ENCODE measurements at places on chromosomes 7 and 10.

GRCh38 chr10:84626397-84627087 lies 298.2 kb downstream of the CCSER2 start:
- no peak for DNase-seq

GRCh38 chr10:132865171-132865631 lies 77.2 kb downstream of the CFAP46 start:
- no peak for DNase-seq

GRCh38 chr7:68407460-68407859 lies 1190.8 kb upstream of the AUTS2 start:
- no peak for DNase-seq

DNA sequence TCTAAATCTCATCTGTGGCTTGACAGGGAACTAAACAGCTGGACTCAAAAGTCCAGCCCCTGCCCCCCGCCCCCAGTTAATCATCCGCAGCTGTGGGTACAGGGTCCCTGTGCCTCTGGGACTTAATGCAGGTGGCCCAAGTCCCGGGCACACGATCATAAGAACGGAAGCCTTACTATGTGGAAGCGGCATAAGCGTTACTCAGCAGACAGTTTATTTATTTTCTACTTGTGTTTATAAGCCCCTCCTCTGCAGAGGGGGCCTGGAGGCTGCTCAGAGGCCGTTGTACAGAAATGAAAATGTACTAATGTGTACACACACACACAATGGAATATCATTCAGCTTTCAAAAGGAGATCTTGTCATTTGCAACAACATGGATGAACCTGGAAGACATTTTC lies 158.0 kb upstream of the TNS3 start:
- no peak for DNase-seq

DNA sequence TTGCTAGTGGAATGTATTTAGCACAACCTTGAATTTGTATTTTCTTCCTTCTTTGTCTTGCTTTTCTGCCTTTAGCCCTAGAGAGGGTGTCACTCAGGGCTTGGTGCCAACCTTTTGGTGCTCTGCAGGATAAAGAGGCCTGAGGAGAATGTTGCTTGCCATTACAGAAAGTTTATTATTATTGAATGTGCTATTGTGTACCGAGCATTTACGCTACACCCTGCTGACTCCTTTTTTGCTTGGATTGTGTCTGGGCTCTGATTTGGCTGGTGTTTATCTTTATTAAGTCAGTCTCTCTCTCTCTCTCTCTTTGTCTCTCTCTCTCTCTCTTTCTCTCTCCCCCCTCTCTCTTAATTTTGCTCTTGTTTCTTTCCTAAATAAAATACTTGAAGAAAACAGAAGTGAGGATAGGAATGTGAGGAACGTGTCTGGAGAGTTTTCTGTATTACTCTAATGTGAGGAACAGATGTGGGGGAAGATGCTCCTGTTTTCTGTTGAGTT lies 284.4 kb upstream of the PHYHIPL start:
- no peak for DNase-seq

- no peak for DNase-seq
Measured at GRCh38 chr7:33722383-33723101, 182.8 kb upstream of the BMPER start.

DNA sequence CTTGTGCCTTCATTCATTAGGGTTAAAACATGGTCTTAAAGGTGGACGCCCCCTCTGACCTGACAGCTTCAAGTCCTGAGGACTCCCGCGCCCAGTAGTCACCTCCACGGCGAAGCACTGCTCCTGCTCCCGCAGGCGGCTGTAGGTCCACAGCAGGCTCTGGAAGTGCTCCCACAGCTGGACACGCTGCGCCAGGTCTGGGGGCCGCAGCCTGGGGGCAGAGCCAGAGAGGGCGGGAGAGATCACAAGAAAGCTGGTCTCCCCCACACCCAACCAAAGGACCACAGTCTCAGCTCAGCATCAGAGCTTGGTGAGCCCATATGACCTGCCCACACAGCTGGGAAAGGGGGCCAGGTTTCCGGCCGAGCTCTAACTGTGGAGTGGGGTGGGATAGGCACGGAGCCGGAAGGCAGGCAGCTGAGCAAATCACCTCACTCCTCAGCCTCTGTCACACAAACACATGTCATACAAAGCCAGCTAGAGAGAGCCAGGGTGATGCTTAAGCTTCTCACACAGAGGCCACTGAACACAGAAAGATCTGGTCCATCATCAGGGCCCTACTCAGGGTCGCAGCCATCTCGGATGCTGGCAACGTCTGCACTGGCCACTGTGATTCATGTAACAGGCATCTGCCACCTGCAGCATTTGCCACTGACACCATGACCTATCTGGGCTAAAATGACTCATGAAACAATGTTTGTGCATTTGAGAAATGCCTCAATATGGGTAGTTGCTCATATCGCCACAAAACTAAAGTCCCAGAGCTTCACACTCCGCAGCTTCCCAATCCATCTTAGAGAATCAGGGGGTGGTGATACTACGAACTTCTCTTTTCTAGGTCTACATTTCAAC lies 12.6 kb downstream of the HPS1 start:
- DNase-seq, result no peak

GRCh38 chr7:134804351-134804750 lies 24.9 kb downstream of the CALD1 start:
- no peak for DNase-seq

DNA sequence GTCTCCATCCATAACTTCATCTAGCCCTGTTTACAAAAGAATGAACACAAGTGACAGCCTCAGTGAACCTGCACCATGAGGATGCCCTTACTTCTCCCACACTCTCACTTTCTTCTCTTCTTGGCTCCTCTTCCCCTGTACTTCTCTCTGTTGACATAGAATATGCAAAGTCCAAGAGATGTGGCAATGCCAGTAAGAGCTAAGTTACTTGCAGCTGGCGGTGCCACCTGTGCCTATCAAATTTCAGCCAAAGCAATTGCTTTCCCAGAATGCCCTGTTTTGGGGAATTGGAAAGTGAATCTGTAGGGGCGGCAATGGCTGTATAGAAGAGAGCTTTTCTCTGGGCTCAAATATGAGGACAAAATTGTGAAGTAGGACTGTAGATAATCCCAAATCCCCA lies 557.8 kb downstream of the AUTS2 start:
- no peak for DNase-seq

DNA sequence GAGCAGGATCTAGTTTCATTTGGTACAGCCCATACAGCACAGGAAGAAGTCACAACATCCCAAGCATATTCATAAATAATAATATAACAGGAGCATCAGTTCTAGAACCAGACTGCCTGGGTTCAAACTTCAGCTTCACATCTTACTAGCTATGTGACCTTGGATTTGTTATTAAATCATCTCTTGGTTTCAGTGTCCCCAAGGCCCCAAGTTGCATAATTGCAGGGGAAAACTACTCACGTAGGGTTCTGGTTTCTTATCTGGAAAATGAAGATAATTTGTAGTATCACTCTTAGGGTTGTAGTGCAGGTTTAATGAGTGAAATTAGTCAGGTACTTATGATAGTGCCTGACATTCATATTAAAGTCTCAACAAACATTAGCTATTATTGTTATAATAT lies 5.5 kb upstream of the IQUB start:
- DNase-seq, result no peak

DNA sequence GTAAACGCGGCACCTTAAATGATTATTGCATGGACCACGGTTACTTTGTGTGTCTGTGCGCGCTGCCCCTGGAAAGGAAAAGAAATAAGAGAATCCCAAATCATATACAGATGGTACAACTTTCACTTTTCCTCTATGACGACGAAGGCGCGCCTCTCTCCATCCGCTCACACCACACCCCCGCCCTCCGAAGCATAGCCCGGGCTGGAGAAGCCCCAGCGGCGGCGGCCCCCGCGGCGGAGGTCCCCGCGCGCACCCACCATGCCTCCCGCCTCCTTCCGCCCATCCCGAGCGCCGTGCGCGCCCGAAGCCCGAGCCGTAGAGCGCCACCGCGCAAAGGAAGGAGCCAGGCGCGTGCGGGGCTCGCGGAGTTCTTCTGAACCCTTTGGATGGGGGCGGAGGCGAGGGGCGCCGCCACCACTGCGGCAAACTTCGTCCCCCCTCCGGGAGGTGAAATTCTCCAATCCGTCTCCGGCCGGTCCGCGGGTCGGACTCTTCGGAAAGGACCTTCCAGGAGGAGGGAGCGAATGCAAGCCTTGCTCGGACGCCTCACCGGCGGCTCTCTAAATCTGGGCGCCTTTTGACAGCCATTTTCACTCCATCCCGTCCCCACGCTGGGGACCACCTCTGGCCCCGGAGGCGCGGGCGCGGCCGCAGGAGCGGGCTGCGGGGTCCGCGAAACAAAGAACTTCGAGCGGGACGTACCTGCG lies 588 bp downstream of the GLI3 start:
- DNase-seq, result peak; percentile 30

DNA sequence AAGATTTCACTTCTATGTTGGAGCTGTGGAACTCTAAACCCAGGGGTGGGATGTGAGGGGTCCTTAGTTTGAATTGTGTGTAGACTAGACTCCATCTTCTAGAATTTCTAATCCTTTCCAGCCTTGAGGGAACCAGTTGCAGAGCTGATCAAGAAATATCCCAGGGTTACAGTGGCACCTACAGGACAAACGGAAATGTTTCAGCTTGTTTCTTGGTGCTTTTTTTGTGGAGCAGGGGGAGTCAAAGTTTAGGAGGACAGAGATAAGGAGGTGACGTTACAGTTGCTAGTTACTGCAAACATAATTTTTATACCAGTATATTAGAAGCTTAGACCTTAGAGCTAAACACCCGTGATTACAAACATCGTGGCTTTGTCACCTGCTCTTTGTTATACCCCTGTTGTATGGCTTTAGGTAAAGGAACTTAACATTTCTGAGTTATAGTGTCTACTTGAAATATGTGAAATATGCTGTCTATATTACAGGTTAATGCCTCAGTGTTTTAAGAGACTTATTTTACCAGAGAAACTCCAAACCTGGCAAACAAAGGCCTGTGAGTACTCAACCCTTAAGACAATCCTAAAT lies 84.5 kb upstream of the DYNC1I1 start:
- DNase-seq, result peak; percentile 11

DNA sequence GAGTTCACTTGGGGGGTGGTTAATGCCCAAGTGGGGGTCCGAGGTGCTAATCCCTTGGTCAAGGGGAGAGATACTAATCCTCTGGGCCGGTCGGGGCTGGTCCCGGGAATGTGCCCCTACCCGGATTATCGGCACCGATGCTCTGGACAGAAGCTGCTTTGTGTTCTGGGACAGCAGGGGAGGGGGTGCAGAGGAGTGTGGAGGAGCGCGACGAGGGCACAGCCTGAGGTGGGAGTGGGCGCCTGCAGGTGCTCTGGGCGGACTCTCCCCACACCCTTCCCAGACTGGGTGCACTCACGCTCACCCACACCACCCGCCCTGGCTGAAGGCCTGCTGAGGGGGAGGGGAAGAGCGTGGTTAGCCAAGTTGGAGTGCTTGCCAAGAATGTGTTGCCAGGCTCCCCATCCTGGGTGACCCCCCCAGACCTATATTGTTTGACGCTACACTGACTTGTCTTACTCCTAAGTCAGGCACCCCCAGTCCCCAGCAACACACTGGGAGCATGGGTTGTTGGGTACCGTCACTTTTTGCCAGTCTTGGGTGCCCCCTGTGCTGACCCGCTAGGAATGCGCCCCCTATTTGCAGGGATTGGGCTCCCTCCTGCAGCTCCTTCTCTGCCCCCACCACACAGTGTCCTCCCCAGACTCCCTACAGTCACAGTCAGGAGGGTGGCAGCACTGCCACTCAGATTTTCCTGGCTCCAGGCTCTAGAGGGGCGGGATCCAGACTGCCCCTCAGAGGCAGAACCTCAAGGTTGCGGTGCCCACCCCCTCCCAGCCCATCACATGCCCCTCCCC lies 1.2 kb downstream of the SLC4A2 start:
- no peak for DNase-seq

- DNase-seq, result no peak
Measured at GRCh38 chr10:3148994-3149393, 23.6 kb downstream of the PITRM1 start.

DNA sequence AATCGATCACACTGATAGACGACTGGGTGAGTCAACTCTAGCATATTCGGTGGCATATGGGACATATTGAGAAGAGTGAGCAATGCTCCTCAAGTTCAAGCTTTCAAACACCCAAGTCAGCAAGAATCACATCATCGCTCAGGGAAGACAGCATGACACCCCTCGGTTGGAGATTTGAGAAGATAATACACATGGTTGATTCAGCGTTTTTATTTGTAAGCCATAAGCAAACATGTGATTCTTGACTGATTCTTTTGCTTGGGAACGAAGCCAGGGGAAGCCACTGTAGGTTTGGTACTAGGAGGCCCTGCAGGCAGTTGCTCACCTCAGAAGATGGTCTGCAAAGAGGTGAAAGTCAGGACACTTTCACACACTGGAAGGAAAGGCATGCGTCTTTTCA lies 12.6 kb downstream of the UCMA start:
- DNase-seq, result no peak

DNA sequence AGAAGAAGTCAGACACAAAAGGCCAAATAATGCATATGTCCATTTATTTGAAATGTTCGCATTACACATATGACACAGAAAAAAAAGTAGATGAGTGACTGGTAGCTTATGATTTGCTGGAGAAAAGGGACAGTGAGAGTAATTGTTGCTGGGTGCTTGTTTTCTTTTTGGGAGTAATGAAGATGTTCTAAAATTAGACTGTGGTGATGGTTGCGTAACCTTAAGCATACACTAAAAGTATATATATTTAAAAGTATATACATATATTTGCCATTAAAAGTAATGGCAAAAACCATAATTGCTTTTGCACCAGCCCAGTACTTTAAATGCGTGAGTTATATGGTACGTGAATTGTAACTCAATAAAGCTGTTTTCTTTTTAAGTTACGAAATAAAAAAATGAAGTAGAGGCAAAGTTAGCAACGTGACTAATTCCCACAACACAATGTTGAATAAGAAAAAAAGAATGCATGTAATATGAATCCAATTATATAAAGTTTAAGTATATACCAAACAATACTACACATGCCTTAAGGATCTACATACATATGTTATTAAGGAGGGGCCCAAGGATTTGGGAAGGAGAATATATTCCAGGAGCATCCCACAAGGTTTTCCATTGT lies 360.4 kb upstream of the CELF2 start:
- DNase-seq, result no peak

DNA sequence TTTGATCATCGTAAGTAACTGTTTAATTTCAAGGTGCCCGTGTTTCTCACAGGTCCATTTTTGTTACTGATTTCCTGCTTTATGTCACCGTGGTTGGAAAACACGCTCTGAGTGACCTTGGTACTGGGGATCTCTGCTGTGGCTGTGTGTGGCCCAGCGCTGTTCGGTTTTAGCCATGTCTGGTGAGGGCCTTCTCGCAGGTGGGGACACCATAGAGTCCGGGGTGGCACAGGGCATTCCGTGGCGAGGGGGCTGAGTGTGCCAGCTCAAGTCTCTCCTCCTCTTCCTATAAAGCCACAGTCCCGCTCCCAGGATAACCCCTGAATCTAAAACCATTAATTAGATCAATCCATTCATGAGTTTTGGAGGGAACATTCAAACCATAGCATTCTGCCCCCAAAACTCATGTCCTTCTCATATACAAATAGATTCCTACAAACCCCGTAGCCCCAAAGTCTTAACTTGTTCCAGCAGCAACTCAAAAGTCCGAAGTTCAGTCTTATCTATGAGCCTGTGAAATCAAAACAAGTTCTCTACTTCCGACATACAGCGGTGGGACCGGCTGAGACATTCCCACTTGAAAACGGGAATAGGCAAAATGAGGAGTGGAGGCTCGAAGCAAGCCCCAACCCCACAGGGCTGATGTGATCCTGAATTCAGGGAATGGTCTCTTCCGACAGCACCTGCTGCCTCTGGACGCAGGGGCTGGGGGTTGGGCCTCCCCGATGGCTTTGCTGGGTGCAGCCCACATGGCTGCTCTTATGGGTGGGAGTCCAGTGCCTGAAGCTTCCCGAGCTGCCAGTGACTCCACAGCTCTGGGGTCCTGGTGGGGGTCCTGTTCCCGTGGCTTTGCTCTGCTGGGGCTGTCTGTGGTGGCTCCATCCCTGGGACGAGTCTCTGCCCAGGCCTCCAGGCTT lies 55.0 kb upstream of the NKX6-2 start:
- no peak for DNase-seq
